ENCODE measurements at places on chromosomes 1 and 21.

- DNase-seq = no peak
These were observed 11.3 kb upstream of the PTPRC start for GRCh38 chr1:198627436-198628066.

DNA sequence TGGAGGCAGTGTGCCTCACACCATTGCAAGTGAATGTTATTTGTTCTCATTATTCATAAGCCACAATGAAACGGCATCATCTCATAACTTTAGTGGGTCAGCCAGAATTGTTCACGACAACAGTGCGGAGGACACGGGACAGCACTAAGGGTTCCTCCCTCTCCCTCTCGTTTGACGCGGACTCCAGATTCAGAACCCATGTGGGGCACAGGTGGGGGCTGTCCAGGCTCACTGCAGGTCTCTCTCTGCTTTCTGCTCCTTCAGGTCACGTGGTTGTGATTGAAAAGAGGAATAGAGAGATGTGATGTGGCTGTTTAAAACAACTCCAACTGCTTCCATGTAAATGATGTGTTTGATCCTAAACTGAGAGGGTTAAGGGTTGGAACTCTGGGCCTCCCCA lies 13.5 kb downstream of the RUNX1 start:
- DNase-seq = no peak

- DNase-seq = no peak
These were observed 327.0 kb upstream of the DUSP10 start for GRCh38 chr1:222068937-222069336.

DNA sequence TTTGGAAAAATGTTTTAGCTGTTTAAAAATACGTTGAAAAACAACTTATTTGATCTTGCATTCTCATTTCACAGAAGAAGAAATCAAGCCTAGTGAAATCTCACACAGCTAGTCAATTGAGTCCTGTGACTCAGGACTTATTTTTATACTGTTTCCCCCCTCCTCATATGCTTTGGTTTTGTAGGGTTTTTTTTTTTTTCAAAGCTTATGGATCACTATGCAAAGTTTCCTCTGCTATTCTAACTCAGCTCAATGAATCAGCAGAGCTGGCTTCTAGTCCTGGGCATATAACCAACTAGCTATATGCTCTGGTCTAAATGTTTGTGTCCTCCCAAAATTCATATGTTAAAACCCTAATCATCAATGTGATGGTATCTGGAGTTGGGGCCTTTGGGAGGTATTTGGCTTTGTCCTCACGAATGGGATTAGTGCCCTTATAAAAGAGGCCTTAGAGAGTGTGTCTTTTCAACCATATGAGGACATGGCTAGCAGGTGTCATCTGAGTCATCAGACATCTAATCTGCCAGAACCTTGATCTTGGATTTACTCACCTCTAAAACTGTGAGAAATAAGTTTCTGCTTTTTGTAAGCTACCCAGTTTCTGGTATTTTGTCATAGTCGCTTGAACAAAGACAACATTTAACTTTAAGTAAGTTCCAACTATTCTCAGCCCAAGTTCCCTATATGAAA lies 317.2 kb upstream of the C1orf87 start:
- no peak for DNase-seq

- DNase-seq = peak; percentile 83
These were observed 550 bp downstream of the ARHGEF16 start for GRCh38 chr1:3454811-3455618.

DNA sequence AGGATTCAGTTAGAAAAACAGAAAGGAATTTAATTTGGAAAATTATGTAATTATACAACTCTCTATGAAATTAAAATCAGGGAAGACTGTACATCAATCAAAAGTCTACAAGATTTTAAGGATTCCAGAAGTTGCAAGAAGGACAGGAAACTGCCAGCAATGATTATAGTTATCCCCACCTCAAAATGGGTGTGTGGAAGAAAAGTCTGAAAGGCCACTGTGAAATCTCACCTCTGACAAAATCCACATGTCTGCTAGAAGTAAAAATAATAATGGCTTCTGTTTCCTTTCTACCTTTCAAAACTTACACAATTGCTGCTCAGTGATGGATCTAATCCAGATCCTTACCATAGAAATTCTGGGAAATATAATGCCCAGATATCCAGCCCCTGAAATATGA lies 708.1 kb upstream of the ADGRL4 start:
- DNase-seq = no peak

DNA sequence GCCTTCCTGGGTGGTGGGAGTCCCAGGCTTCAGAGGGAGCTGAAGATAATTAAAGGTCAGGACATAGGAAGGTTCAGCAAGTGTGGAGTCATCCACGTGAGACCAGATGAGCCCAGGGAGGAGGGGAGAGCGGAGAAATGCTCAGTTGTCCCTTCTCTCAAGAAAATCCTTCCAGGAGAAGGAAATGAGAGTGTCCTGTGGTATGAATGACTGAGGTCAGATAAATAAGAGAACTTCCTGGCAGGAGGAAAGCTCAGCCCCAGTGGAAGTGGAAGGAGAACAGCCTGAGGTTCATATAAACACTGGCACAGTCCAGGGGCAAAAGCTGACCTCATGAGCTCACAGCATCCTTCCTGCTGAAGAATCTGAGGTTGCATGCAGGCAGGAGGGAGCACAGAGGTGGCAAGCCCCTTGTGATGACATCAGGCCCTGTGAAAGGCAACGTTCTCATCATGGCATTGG lies 97.6 kb downstream of the NAV1 start:
- no peak for DNase-seq

- no peak for DNase-seq
These were observed 7.5 kb downstream of the NGF start for GRCh38 chr1:115330480-115331013.

DNA sequence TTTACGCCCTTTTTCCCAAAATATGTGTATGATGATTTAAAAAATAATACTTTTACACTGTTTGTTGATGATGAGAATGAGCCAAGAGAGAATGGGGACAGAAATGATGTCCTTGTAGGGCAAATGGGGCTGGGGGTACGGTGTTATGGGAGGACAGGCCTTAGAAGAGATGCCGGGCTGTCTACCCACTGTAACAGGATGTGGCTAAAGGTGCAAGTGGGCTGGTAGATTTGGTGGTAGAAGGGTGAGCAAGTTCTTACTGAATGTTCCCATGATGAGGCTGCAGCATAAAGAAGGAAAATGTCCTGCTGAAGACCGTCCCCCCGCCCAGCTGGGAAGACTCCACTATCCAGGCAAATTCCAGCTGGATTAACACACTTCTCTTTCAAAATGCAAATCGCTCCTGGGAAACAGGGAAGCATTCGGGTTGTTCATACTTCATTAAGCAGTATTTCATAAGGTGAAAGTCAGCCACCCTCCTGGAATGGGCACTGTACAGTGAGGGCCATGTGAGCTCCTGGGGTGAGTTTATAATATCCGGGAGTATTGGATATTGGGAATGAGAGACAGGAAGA lies 14.0 kb downstream of the GPA33 start:
- DNase-seq = no peak

DNA sequence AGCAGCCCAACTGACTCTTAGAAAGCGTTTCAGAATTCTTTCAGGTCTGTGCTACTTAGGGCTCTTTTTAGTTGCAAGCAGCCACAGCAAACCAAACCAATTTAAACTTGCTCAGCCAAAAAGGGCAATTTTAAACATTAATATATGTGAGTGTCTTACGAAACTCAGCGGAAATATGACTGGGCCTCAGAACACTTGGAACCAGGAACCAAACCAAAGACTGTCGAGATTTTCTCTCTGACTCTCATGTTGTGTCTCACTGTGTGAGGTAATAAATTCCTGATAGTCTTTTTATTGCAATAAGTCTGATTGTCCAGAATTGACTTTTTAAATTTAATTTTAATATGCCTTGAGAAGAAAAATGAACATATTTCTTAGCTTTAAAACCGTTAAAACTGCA lies 122.3 kb downstream of the SYF2 start:
- DNase-seq = no peak

- peak; percentile 10 for DNase-seq
These were observed 243.0 kb downstream of the C1orf94 start for GRCh38 chr1:34419663-34420136.

DNA sequence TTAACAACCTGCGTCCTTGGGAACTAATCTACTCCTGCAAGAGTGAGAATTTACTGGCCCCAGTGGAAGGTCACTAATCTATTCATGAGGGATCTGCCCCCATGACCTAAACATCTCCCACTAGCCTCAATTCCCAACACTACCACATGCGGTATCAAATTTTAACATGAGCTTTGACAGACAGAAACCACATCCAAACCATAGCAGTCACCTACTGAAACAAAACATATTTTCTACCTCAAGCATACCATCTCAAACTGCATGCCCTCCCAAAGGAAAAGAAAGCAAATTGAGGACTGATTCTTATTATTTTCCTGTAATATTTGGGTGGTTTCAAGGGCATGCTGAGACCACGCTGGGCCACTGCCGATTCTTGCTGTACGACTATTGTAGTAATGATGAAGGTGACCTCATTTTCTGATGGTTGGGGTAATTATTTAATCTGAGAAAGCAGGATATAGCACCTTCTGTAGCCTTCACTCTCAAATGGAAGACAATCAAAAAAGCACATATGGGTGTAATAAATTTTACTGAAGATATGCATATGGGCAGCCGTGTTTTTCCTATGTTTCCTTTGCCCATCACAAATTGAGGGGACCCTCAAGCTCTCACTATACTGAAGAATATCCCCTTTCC lies 13.2 kb upstream of the GBP5 start:
- no peak for DNase-seq

- DNase-seq = no peak
These were observed 55.2 kb upstream of the TARBP1 start for GRCh38 chr1:234533975-234534876.

GRCh38 chr1:38153778-38154470 lies 107.3 kb upstream of the POU3F1 start:
- peak; percentile 36 for DNase-seq

GRCh38 chr1:198205016-198205684 lies 48.4 kb downstream of the NEK7 start:
- no peak for DNase-seq

- peak; percentile 41 for DNase-seq
These were observed 24.4 kb downstream of the RRAGC start for GRCh38 chr1:38834937-38835827.

DNA sequence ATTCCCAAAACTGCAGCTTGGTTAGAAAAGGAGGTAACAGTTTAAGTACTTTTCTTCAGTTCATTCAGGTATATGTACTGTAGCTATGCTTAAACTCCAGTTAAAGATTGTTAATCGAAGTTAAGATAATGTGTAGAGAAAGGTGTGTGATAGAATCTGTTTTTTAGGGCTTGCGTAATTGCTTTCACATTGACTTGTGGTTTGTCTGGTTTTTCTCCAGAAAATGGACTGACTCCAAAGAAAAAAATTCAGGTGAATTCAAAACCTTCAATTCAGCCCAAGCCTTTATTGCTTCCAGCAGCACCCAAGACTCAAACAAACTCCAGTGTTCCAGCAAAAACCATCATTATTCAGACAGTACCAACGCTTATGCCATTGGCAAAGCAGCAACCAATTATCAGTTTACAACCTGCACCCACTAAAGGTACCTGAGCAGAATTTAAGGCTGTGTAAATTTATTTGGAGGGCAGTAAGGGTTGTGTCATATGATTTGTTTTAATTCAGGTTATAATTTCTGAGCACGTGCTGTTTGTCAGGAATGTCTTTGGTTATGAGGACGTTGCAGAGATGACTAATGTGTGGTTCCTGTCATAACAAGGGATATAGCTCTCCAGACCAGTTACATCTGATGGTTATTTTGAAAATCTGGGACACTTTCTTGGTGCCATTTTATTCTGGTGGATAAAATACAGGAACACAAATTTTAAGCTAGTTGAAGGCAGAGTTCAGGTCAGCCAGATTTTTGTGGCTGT lies 26.0 kb downstream of the ATF6 start:
- no peak for DNase-seq

- DNase-seq = no peak
These were observed 26.4 kb upstream of the LAMC1 start for GRCh38 chr1:182996816-182997215.

DNA sequence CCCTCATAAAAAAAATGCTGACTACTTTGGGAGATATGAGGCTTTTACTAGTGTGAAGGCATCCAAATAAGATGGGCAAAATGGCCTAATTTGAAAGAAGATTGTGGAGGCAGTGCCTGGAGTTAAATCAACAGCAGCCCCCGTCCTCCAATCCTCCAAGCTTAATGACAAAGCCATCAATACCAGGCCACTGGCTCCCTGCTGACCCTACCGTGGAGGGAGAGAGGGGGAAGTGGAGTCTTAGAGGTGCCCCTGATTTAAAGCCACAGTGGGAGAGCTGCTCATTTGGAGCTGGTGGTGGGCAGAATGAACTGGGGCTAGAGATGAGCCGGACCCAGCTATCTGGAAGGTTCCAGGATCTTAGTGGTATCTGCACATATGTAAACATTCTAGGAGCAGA lies 24.3 kb upstream of the KNCN start:
- DNase-seq = no peak

DNA sequence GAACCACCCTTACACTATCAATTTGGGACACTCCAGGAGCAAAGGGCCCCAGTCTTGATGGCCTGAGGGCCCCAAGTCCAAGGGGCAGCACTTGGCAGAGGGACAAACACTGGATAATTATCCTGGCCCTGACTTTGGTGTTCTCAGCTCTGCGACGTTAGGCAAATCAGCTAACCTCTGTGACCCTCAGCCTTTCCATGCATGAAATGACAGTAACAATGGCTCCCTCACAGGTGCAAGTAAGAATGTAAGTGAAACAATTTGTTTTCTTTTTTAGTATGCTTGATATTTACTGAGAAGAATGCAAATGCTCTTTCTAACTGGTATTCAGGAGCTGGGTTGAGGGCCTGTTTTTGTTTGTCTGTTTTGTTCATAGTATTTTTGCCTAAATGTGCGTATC lies 61.6 kb upstream of the PRDX6 start:
- no peak for DNase-seq
